ENCODE measurements at places on chromosomes 6 and 20.

DNA sequence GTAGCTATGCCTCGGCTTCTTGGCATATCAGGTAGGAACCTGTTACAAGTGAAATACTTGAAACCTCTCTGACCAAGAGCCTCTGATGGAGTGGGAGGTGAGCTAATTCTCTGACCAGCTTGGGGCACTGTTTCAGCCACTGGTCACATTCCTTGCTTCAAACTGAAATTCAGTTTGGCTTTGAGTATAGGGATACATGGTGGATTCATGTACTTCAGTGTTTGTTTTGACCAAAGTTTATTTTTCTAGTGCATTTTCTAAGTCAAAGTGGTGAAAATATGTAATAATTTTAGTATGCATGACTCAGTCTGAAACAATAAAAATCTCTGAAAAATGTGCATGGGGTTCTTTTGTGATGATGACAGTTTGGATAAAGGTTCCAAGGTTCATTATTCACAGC, 18.6 kb downstream of the TTPAL start:
- DNase-seq: no peak

- no peak for DNase-seq
These were observed 44.5 kb upstream of the TULP1 start for GRCh38 chr6:35557239-35557638.

DNA sequence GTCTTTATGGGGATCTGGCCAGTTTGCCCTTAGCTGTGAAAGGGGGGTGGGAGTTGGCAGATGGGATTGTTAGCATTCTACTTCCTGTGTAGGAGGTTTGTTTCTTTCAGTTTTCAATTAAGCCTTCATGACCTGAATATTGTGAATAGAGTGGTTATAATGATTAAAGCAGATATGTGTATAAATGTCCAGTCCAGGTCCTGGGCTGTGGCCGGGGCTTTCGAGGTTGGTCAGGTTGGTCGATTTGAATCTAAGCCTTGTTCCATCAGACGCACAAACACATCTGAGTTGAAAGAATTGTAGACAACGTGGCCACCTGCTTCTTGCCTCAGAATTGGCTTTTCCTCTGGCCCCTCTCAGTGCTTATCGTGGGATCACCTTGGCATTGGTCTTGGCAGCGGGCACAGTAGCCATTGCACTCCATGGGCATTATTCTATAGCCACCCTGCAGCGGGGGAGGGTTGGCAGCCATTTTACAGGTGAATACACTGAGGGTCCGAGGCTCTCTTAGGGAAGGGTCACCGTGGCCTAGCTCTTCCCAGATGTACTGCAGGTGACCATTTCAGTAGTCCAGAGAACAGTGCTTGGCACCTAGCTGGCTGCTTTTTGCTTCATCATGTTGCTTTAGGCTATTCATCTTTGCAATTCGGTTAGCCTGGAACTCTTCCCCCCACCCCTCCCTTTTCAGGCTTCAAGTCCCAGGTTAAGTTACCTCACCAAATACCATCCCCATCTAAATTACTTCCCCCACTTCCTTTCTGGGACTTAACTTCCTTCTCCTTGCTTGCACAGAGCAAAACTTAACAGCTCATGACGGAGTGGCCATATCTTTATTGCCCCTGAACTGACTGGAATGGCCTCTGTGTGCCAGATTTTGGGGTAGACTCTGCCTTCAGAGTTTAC, 1.1 kb downstream of the RNF114 start:
- no peak for DNase-seq

GRCh38 chr20:55058938-55059337, 583.5 kb downstream of the DOK5 start:
- DNase-seq: no peak

- DNase-seq: no peak
These were observed 473.4 kb downstream of the BTBD3 start for GRCh38 chr20:12391099-12391498.

DNA sequence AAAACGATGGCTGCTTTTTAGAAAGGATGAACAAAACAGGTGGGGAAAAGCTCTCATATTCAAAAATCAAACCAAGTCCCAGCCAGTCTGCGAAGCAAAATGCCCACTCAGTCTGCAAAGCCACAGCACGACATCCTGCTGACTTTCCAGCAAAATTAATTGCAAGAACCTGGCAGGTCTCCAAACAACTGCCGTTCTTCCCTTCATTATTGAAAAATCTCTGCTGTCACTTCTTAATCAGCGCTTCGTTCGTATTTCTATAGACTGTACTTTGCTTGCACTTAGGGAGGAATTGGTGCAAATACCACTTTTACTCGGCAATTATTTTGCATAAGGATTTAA, 222.4 kb downstream of the CBLN4 start:
- no peak for DNase-seq

DNA sequence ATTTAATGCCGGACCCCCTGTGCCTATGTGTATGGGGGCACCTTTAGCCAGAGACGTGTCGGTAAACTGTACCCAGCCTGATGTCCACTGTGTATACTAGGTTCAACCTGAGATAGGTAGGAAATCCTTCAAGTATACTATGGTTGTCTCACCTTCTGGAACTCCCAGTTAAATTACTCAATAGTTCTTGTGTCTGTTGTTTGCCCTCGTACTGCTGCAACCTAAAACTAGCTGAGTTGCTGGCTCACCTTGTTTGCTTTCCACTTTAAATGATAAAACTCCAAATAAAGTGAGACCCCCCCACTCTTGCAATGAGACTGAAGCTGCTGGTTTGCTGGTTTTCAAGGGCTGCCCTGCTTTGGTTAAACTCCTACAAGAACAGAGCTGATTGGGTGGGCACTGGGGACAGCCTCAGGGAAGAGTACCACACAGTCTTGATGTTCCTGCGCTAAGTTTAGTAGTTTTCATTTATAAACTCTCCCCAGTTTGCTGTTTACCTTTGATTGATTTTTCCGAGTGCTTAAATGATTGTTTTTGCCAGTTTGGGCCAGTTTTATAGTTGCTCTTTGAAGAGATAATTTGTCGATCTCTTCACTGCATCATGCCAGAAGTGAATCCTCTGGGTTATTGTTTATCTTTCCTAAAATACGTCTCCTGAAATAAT, 1281.8 kb upstream of the MAP3K7 start:
- DNase-seq: no peak

GRCh38 chr20:32183947-32184635, 23.5 kb downstream of the PLAGL2 start:
- DNase-seq: no peak

GRCh38 chr6:73710470-73710869, 14.5 kb downstream of the CD109 start:
- DNase-seq: peak; percentile 65

- DNase-seq: no peak
These were observed 1.1 kb downstream of the MGME1 start for GRCh38 chr20:17969884-17970409.

DNA sequence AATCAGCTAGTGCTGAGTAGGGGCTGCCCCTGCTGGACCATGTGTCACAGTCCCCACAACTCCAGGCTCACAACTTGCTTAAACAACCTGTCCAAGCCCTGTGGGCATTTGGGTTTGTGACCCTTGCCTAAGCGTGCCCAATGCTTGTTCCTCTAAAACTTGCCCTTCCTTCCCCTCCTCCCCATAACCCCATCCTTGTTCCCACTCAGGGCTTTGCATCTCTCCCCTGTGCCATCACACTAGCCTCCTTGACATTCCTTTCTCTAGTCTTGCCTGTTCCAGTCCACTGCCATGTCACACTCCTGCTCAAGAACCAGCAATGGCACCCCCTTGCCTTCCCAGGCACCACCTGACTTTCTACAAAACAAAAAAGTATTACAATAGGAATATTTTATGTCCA, 2.3 kb upstream of the DLGAP4 start:
- no peak for DNase-seq

GRCh38 chr20:44584162-44584561, 1.8 kb downstream of the PKIG start:
- DNase-seq: no peak

GRCh38 chr6:147099974-147100373, 104.2 kb upstream of the STXBP5 start:
- no peak for DNase-seq

GRCh38 chr6:55866128-55866527, 9.3 kb downstream of the BMP5 start:
- no peak for DNase-seq

DNA sequence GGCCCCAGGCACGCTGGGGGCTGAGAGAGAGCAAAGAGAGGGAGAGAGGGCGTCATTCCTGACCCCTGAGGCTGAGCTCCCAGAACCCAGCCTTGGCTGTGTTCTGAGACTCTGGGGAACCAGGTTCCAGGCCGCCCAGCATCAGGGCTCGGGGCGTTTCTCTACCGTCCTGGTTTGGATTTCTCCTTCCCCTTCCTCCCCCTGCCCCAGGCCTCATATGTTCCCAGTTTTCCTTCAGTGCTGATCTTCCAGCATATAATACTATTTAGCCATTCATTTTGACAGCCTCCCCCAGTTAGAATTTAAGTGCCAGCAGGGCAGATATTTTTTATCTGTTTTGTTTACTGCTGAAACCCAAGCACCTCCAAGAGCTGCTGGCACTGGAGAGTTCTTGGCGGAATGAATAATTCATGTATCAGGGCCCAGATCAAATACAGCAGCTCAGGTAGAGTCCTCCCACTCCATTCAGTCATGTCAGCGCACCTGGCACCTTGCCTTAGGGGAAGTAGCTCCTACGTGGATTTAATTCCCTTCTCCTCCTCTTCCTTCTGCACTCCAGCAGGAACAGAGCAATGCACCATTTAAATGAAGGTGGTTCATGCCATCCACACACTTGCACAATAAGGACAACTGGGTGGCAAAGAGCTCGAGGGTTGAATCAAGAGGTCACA, 23.4 kb upstream of the FRMD1 start:
- DNase-seq: peak; percentile 46

DNA sequence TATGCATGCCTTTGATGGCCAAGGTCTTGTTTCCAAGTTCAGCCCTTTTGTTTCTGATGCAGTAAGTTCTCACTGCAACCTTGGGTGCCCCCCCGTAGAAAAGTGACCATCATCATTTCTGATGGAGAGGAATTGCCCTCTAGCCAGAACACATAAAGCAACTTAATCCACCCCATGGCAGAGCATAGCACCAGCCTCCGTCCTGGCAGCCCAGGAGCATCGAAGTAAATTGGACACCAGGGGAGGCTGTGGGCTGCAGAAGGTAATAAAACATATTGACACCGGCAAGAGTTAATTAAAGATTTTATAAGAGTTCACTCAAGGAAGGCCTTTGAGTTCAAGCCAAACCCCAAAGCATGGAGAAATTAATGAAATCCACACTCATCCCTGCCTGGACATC, 39.2 kb upstream of the CST7 start:
- DNase-seq: no peak

DNA sequence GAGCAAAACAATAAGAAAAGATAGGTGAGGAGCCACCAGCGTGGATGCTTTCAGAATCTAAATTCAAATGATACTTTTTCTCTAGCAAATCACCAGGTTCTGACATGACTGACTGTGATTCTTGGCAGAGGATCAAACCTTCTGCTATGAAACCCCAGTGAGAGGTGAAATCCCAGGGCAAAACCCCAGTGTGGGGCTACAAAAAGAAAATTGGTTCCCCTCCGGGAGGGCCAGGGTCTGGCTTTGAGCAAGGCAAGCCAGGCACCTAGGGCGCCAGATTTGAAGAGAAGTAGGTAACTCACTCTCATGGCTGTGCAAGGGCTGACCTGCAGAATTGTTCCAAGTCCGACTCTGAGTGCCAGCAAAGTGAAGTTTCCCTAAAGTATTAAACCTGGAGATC, 20.2 kb upstream of the RALGAPA2 start:
- DNase-seq: no peak

DNA sequence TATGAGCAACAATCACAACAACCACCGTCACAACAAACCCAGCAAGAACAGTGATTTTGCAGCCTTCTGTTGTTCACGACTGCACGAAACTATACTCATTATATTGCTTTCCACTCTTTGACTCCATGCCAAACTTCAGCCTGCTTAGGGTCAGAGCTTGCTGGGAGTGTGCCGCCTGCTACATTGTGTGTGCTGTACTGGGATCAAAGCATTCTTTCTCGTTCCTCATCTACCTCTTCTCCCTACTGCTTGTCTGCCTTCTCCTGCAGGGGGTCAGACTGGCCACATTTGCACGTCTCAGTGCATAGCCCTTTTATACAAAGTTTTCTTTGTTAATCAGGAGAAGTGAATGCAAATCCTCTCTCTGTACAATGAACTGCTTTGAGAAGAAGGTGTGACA, 401.6 kb upstream of the CITED2 start:
- DNase-seq: no peak

DNA sequence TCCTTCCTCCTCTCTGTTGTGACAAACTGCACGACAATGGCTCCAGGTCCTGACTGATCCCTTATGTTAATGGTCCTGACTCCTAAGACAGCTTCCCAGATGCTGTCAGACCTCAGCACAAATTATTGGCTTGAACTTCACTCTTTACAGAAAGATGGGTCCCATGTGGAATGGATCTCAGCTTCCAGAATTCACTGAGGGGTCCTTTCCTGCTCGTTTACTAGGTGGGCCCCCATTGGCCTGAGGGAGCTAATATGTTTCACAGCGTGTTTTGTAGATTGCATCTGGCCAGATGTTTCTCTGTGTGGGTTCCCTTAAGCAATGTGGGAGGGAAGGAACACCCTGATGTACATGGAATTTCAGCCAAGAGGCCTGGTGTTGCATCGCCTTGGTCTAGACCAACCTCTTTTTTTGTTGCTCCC, 826.6 kb downstream of the MAFB start:
- DNase-seq: no peak

DNA sequence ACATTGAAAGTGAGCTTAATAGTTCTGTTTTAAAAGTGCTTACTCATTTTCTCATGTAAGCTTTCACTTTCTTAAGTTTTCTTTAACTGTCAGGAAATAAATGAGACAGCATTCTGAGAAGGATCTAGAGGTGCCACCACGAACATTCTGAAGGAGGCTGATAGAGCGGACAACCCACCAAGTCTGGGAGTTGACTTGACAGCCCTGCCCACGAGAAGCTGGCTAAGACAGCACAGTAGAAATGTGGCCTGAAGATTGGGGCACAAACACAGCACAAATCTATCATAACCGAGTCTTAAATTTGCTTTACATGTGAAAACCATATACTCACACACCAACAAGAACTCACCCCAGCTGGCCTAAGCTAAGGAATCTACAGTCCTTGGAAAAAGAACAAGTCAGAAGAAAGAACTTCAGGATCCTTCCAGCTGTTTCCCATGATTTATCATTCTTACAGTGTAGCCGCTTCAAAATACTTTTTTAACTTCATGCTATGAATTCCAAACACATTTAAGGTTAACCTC, 144.2 kb upstream of the TNFAIP3 start:
- no peak for DNase-seq

- no peak for DNase-seq
These were observed 4.0 kb upstream of the RIPOR3 start for GRCh38 chr20:50695135-50695872.

- no peak for DNase-seq
These were observed 83.6 kb upstream of the MYLIP start for GRCh38 chr6:16045238-16045637.

- DNase-seq: peak; percentile 89
These were observed 2.8 kb downstream of the BCL2L1 start for GRCh38 chr20:31719644-31720485.

GRCh38 chr6:142318714-142319113, 16.9 kb downstream of the ADGRG6 start:
- DNase-seq: no peak
